CD4-positive, alpha-beta T cell treated with Interleukin-12 subunit alpha and Interleukin-12 subunit beta, for 1 hour (primary cell): ENCODE measurements at places on chromosomes 12 and 14.
A peak's percentile ranks its signal among the peaks of the same experiment; 100 is the strongest.

DNA sequence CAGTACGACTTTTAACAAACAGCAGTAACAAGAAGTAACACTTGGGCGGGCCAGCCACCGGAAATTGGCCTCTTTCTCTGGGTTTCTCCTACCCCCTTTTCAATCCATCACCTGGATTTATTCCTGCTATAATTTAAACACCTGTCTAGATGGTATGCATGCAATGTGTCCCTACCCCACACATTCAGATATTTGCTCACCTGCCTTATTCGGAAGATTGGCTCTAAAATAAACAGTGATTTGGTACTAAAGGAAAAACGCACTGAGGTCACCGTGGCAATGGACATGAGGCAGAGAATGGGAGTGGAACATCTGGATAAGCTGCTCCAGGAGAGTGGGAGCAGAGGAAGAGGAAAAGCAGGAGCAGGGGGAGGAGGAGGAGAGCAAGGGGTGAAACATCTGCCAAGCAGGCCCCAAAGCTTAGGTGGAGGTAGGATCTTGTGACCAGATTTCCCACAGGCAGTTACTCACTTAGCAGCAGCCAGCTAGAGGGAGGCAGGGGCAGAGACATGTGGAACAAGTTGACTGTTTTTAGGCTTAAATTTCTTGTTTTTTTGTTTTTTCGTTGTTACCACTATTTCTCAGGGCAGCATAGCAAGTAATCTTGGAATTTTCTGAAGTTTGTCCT, 150.9 kb downstream of the TTLL5 start:
- no peak for DNase-seq

DNA sequence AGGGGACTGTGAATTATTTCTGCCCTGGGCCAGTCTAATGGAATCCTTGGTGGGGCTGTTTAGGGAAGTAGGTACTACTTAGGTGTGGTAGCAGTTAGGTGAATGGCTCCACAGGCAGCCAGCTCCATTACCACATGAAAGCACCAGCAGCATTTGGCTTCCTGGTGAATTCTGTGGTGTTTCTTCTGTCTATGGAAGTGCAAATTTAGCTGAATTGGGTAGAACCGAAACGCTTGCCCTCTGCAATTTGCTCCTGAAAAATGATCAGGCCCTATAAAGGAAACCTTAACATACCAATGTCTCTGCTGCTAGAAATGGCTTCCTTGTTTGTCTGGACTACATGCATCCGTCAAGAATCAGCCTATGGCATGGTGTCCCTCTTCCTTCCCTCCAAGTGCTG, 16.4 kb downstream of the FLRT2 start:
- no peak for DNase-seq

GRCh38 chr12:75981247-75982168, 50.1 kb downstream of the PHLDA1 start:
- no peak for DNase-seq

DNA sequence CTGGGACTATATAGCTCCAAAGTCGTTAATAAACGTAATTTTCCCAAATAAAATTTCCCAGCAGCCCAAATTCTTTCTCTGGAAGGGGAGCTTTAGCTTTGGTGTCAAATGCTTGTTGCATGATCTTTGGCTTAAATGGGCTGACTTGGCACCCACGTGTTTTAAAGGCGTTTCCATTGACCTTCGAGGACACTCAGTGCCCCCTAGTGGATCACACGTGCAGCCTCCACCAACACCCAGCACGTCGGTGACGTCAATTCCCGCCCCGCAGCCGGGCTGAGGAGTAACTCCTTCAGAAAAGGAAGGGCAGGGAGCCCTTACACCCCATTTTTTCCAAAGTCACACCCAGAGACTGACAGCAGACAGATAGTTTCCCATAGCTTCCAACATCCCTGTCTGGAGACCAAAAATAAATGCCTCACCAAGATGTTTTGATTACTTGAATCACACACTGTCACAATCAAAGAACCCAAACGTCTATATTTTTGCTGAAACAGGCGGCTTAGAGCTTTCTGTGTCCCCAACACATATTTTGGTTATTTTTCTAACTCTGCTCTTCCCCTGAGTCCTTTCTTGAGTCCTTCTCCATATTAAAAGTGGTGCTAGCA, 707.9 kb downstream of the AACS start:
- DNase-seq: no peak

- peak; percentile 71 for DNase-seq
Observed at GRCh38 chr12:14723763-14724162, 27.4 kb upstream of the GUCY2C start.

DNA sequence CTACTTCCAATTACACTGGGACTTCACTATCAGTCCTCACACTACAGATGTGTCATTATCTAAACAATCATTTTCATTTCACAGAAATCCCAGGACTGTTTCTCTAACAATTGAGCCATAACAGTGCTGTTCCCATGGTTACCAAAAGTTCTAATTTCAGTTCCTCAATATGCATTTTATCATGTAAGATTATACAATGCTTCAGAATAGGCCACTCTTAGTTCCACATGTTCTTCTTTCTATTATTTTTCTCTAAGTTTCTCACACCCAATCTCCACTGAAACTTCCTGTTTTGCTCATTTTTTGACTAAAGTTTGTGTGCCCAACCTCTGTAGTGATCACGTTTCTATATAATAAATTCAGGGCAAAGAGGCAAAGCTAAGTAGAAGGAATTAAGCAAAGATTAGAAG, 185.8 kb downstream of the DUSP6 start:
- peak; percentile 29 for DNase-seq

GRCh38 chr12:94012590-94012989, 135.8 kb upstream of the PLXNC1 start:
- DNase-seq: no peak

- DNase-seq: no peak
Observed at GRCh38 chr12:268483-268840, 5.8 kb upstream of the SLC6A13 start.

DNA sequence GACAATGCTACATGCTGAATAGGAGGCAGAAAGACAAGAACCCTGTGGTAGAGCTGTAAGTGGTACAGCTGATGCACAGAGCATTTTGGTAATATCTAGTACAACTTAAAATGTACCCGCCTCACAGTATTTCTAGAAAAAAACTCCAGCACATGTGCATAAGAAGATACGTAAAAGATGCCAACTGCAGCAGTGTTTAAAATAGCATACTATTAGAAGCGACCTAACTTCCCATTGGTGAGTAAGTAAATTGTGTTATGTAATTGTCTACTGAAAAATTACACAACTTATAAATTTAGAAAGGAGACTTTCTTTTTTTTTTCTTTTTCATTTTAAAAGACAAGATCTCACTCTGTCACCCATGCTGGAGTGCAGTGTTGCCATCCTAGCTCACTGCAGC, 114.3 kb upstream of the CAND1 start:
- DNase-seq: no peak

GRCh38 chr12:38160318-38161122, 156.1 kb upstream of the ALG10B start:
- no peak for DNase-seq

GRCh38 chr12:76398106-76398505, 49.9 kb upstream of the BBS10 start:
- DNase-seq: no peak

DNA sequence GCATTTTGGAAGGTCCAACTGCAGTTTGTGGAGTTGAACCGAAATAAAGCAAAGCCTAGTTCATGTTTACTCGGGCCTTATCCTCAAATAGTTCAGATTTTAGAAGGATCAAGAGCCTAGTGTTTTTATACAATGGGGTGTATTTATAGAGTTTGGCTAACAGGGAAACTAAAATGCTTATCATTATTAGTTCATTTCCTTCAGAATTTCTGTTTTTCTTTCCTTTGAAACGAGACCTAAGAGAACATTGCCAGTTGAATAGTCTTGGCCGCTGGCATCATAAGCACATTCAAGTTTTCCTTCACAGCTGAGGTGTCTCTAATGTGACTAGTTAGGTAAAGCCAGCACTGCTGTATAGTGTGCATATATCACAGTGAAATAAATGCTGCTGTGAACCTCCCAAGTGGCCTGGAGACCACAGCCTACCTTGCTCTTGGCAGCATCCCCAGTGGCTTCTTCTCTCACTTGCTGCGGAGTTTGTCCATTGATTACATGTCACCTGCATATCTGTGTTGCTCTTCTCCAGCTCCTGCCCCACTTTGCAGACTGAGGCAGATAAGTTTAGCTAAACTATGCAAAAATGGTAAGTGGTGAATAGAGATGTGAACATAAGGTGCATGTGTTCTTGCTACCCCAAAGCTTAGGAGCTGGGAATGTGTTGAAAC, 88.8 kb downstream of the ANO6 start:
- no peak for DNase-seq

GRCh38 chr12:75759842-75760572, 248.6 kb upstream of the KRR1 start:
- no peak for DNase-seq

DNA sequence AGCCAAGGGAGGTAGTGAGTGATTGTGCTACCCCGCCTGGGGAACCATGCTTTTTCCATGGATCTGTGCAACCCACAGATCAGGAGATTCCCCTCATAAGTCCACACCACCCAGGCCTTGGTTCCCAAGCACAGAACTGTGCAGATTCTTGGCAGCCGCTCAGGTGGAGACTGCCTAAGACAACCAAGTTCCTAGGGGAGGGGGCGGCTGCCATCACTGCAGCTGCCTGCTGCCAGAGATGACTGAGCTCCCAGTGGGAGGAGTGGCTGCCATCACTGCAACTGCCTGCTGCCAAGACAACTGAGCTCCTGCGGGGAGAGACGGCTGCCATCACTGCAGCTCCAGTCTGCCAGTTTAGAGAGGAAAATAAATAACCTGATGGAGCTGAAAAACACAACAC, 138.3 kb upstream of the GARIN2 start:
- DNase-seq: no peak

DNA sequence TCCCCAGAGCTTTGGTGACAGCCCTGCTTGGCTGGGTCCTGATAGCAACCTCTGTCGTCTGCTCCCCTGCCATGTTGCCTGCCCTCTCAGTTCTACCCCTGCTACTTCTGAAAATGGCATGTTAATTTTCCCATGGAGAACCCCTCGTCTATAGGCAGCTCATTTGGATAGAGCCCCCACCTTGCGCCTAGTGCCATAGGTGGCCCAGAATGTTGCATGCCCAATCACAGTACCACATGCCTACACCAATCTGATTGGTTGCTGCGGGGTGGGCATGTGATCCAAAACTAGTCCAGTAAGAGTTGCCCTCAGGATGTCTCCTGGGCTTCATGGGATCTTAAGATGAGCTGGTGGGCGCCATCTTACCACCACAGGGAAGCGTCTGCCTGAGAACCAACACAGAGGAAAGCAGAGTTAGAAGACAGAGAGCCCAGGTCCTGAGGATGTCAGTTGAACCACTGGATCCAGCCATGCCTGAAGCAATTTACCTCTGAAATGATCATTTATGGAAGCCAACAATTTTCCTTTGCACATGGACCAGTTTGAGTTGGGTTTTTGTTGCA, 85.7 kb downstream of the PAPOLA start:
- DNase-seq: no peak

GRCh38 chr12:121800694-121801594, 2.9 kb upstream of the SETD1B start:
- DNase-seq: peak; percentile 78

- no peak for DNase-seq
Observed at GRCh38 chr12:124295431-124296058, 652 bp downstream of the RFLNA start.

DNA sequence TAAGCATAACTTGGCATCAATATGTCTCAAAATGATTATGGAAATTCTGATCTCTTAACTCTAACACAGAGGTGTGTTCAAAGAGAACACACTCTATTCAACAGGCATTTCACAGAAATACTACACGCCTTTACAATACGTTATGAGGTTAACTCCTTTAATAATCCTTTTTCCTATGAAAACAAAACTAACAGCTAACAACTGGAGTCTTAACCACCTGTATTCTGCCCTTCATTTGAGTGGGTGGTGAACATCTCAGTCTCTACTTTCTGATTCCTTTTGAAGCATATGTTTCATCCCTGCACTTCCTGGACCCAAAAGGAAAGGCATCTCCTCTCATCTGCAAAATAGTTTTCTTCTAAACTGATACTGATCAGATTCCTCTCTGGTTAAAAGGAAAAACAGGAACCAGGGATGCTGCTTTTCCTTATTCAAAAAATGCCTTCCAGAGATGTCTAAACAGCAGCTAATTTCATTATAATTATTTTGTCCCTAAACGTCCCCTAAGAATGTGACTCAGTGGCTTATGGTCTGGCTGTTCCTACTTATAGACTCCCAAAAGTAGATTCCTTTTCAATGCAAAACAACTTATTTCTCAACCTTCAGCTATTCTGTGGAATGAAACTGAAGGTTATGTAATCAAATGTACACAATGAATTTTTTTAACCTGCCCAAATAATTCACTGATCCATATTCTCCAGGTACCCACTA, 24.1 kb downstream of the ITPR2 start:
- DNase-seq: no peak

DNA sequence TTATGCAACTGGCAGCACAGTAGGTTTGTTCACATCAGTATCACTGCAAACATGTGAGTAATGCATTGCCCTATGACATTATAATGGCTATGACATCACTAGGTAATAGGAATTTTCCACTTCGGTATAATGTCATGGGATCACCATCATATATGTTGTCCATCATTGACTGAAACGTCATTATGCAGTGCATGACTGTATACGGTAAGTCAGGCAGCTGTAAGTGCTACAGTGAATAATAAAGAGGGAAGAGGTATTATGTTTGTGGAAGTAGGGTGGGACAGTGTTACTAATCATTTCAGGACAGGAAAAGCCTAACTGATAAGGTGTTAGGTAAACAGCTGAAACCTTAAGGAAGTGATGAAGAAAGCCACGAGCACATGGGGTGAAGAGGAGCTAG, 68.1 kb downstream of the ANO4 start:
- DNase-seq: no peak

DNA sequence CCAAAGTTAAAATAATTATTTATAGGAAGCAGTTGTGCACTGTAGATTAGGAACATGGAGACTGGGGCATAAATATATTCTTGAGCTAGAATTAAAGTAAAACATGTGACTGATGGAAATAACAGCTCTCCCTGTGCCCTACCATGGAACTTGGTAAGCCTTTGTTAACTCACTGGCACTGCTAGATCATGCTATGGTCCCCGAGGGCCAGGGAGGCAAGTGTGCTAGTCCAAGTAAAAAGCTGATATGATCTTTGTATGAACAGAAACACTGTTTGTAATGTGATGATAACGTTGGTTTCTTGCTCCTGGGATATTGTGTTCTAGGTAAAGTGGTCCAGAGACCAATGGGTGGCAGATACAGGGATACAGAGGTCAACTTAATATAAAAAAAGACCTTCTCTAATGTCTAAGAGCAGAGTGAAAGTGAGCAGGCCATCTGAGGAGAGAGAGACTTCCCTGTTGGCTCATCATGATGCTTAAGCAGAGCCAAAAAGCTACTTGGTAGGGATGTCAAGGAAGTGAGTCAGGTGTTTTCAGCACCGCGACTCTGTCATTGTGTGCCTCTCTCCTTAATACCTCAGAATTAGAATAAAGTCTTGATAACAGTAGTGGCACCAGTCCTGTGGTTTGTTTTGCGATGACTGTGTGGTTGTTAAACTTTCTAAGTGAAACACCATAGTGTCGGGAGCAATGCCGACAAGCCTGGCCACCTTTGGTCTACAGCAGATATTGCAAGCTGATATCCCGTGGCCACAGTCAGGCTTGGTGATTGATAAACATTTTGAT, 27.6 kb downstream of the BICD1 start:
- peak; percentile 24 for DNase-seq
